Germinal center (tissue), 1 donor: ENCODE measurements at places on chromosomes 7 and 10.

GRCh38 chr10:122176232-122177213 lies 94.6 kb upstream of the BTBD16 start:
- DNase-seq = no peak

DNA sequence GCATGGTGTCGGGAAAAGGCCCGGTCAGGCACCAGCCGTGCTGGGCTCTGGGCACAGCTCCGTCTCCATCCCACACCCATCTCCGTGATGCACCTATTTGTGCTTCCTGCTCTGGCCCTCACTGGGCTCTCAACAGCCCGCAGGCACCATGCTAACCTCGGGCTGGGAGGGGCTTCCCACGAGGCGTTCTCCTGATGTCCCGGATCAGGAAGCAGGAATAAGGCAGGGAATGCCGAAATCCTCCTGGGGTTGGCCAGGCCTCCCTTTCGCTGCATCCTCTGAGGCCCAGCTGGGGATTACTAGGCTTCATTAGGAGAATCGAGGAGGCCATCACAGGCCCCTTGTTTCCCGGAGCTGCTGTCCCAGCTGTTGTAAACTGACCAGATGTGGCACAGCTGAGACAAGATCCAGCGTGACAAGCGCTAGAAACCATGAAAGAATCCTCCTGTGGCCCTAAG lies 72.0 kb downstream of the FAM53B start:
- no peak for DNase-seq

- no peak for DNase-seq
These were observed 144.1 kb downstream of the EMX2 start for GRCh38 chr10:117686606-117687005.

GRCh38 chr10:57624066-57624465 lies 643.6 kb downstream of the IPMK start:
- DNase-seq = no peak

DNA sequence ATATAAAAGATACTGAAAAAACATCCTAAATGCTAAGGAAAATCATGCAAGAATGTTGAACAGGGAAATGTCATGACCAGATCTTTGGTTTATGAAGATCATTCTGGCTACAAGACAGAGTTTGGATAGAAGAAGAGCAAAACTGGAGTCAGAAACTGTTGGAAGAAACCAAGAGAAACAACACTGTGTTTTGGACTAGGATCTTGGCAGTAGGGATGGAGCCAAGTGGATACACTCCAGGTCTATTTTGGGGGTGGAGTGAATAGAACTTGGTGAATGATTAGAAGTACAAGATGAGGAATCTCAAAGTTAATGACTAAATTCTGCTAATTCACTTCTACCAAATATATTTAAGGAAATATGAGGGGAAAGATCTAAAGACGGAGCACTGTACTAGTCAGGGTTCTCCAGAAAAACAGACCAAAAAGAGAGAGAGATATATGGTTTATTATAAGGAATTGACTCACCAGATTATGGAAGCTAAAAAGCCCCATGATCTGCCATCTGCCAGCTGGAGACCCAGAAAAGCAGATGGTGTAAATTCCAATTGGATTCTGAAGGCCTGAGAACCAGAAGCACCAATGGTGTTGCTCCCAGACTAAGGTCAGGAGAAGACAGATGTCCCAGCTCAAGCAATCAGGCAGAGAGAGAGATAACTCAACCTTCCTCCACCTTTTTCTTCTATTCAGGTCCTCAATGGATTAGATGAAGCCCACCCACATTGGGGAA lies 254.9 kb downstream of the TRIL start:
- DNase-seq = no peak

- DNase-seq = no peak
These were observed 31.7 kb downstream of the LIMK1 start for GRCh38 chr7:74115326-74115725.
